ENCODE measurements at places on chromosomes 7 and 10. TPM values are rescaled to one million over a fixed set of nuclear protein-coding genes. Genes with fewer than 3 reads are reported as not detected.

GARIN1A gene
- 0.94 TPM for total RNA-seq

GPR141 gene
- total RNA-seq: not detected

OPALIN gene
- total RNA-seq: not detected

PRKCQ gene
- not detected for total RNA-seq

VAX1 gene
- not detected for total RNA-seq

RBP3 gene
- total RNA-seq: not detected

NKX1-2 gene
- not detected for total RNA-seq

DNA sequence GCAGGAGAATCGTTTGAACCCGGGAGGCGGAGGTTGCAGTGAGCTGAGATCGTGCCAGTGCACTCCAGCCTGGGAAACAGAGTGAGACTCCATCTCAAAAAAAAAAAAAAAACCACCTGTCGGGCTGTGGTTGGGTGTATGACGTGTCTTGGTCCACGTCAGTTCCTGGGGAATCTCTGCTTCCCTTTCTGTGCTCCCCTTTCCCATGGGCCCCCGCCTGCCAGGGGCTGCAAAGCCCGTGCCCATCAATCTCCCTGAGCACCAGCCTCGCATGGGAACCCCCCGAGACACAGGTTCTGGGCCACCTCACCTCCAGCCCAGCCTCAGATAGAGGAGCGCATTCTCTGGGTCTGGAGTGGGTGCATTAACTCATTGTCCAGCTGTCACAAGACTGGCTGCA lies 2.3 kb upstream of the SH2B2 start:
- no peak for DNase-seq
- H3K4me1 ChIP-seq: peaks cover 4% of the 10 kb centered on the region
- no peak overlapping the region for H3K27ac ChIP-seq
- no peaks in the 10 kb centered on the region for H3K36me3 ChIP-seq
- H3K27me3 ChIP-seq: no peaks in the 10 kb centered on the region

- H3K4me1 ChIP-seq: no peaks in the 10 kb centered on the region
- no peak overlapping the region for H3K4me3 ChIP-seq
- DNase-seq: no peak
- H3K27ac ChIP-seq: no peak overlapping the region
- peaks cover 42% of the 10 kb centered on the region for H3K36me3 ChIP-seq
Measured at GRCh38 chr7:102407910-102408309, 11.7 kb downstream of the PRKRIP1 start.

DNA sequence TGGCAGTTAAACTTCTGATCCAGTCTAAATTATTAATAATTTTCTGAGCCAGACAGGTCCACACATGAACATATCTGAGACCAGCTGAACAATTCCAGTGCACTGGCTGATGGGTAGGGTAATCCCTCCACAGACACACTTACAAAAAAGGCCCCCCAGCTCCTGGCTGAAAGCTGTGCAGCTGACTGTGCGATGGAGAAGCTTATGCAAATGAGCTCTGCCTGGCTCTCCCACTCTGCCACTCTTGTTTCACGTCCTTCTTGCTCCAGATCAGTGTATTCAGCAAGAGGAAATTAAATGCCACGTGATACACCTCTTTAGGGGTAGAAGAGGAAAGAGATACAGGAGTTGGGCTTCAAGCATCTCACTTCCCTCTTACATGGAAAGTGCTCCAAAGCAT lies 76.4 kb upstream of the FEZF1 start:
- no peak overlapping the region for H3K27ac ChIP-seq
- no peak overlapping the region for H3K4me3 ChIP-seq
- no peaks in the 10 kb centered on the region for H3K36me3 ChIP-seq
- no peak for DNase-seq
- H3K4me1 ChIP-seq: no peaks in the 10 kb centered on the region

- DNase-seq: no peak
- peak overlapping the region; percentile 84 for H3K4me3 ChIP-seq
- peaks cover 27% of the 10 kb centered on the region for H3K4me1 ChIP-seq
Measured at GRCh38 chr7:149322737-149323136, 60.7 kb downstream of the ZNF783 start.

GRCh38 chr7:151448261-151449252 lies 8.6 kb upstream of the CRYGN start:
- peak overlapping the region; percentile 63 for H3K4me3 ChIP-seq
- H3K4me1 ChIP-seq: peaks cover 6% of the 10 kb centered on the region

DNA sequence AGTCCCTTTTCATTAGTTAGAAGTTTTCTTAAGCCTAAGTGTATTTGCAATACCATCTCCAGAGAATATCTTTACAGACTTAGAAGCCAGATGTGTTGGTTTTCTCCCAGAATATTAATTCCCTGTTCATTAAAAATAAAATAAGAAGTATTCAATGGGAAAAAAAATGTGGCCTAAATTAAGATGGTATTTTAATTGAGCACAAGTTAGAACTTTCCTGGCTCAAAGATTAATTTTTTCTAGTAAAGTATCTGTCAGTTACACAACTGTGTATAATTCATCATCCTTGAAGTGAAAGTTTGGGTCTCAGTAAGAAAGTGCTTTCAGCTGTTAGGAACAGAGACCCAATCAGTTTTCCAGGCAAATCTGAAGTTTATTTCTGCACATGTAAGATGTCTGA lies 1179.5 kb upstream of the C7orf33 start:
- peaks cover 7% of the 10 kb centered on the region for H3K36me3 ChIP-seq
- peaks cover 80% of the 10 kb centered on the region for H3K4me1 ChIP-seq
- no peak for DNase-seq
- H3K27me3 ChIP-seq: no peaks in the 10 kb centered on the region

DNA sequence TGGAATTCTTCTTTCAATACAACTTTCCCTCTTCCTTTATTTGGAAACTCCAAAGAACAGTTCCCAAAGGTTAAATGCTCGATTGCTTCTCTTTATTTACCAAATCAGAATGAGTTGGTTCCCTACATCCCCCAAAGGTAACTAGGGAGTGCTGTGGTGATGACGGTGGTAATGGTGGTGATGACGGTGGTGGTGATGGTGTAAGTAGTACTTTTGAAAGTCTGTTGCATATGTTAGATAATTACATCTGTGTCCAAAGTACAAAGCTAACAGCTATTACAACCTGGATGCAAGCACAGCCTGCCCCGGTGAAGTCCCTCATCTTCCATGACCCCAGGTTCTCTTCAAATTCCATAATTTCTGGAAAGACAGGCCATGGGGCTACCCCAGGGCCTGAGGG lies 115.1 kb downstream of the TNS3 start:
- peaks cover 4% of the 10 kb centered on the region for H3K27me3 ChIP-seq
- no peak overlapping the region for H3K4me3 ChIP-seq
- no peak for DNase-seq
- H3K4me1 ChIP-seq: peaks cover 14% of the 10 kb centered on the region
- H3K36me3 ChIP-seq: no peaks in the 10 kb centered on the region

DNA sequence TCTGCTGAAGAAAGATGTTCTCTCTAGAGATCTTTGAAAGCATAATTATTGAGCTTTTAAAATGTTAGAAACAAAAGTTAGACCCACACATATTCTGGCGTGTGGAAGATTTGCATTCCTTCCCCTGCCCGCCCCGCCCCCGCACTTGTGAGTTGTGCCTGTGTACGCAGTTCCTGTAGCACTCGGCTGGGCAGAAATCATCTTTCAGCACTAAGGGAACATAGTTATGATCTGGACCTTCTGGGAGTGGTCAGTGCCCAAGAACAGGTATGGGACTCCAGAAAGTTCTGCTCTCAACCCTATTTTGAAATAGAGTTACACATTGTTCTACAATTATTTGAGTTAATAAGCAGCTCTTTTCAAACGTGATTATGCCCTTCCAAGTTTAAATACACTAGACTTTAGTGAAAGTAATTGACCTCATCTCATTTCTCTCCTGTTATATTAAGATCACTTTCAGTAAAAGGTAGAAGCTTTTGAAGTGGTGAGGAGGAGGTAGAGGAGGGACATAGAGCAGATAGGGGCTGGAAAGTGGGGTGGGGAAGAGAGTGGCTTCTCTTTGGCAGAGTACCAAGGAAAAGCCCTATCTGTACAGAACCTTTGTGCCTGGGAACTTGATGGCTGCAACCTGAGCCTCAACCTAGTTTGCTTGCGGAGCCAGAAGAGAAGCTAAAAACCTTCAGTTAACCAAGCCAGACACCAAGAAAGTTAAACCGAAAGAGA lies 5.7 kb downstream of the BLVRA start:
- peaks cover 43% of the 10 kb centered on the region for H3K4me1 ChIP-seq
- no peaks in the 10 kb centered on the region for H3K36me3 ChIP-seq
- DNase-seq: no peak
- no peak overlapping the region for H3K4me3 ChIP-seq
- H3K27ac ChIP-seq: no peak overlapping the region

DNA sequence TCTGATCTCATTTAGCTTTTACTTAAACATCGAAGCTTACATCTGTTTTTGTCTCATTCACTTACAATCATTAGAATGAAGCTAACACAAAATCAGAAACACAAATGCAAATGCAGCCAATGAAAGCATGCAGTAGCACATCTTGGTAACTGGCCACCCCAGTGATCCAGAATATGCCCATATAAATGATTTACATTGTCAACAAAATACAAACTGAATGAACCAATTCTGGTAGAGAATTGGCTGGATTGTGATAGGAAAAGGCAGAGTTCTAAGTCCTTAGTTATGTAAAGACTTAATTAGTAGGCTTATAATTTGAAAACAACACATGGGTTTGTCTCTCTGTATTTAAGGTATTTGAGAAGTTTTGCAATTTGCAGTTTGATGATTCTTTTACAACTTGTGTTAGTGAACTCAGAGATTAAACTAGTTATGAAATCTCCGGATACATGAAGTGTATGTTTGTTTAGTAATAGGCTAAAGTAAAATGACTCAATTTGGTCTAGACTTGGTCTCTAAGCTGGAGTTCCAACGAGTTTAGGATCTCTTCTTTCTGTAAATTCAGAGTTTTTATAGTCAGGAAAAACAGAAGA lies 21.2 kb downstream of the TECTB start:
- H3K4me3 ChIP-seq: no peak overlapping the region
- no peak overlapping the region for H3K27ac ChIP-seq
- H3K27me3 ChIP-seq: peaks cover 16% of the 10 kb centered on the region
- H3K4me1 ChIP-seq: peaks cover 29% of the 10 kb centered on the region
- no peaks in the 10 kb centered on the region for H3K36me3 ChIP-seq

DNA sequence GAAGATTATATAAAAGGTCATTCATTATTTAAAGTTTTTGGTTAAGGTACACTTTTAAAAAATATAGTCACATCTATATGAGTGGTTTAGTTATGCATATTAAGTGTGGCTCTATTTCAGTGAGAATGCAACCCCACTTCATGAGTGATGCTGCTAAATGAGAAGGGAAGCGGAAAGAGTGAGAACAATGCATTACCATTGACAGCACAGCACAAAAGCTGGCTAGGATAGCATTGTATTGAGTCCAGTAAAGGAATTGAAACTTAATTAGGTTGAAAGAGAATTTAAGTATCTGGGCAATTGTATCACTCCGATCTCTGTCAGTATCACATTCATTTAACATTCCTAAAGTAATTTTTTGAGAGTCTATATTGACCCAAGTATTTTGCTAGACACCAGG lies 13.2 kb downstream of the POM121L12 start:
- no peak for DNase-seq
- H3K36me3 ChIP-seq: no peaks in the 10 kb centered on the region
- no peak overlapping the region for H3K4me3 ChIP-seq
- no peak overlapping the region for H3K27ac ChIP-seq

DNA sequence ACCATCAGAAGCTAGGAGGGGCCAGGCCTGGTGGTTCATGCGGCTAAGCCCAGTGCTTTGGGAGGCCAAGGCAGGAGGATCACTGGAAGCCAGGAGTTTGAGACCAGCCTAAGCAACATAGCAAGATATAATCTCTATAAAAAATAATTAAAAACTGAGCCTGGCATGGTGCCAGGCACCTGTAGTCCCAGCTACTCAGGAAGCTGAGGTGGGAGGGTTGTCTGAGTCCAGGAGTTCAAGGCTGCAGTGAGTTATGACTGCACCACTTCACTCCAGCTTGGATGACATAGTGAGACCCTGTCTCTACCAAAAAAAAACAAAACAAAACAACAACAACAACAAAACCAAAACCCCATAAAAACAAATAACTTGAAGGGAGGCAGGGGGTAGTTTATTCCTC lies 172.9 kb upstream of the FAM171A1 start:
- no peak for DNase-seq
- no peak overlapping the region for H3K27ac ChIP-seq
- 0 out of 2 replicates have a peak, but pooled peaks cover 3% of the 10 kb centered on the region for H3K36me3 ChIP-seq
- H3K4me3 ChIP-seq: no peak overlapping the region
- peaks cover 14% of the 10 kb centered on the region for H3K27me3 ChIP-seq

DNA sequence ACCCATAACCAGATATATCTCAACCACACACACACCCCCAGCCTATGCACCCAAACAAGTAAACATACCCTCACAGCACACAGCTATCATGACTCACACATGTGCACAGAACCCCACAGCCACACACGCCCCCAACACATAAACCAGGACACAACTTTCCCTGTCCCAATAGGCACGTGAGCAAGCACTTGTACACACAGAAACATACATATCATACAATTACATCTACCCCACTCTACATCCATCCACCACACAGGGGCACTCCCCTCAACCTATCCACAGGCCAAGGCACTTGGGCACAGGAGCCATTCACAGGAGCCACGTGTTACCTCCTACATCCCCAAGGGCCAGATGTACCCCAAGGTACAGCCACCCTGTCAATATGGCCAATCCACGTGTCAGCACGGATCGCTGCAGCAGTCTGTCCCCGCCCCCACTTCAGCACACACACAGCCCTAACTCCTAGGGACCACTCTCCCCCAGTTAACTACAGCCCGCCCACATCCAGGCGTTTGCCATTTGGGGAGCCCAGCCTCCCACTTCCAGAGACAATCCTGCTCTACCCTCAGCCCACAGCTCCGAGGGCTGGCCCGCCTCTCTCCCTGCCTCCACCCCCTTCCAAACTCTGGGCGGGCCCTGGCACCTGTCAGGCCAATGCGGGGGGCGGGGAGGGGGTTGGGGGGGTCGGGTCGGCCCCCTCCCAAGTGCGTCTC lies 163.5 kb downstream of the SH3PXD2A start:
- H3K4me3 ChIP-seq: peak overlapping the region; percentile 75
- H3K4me1 ChIP-seq: peaks cover 55% of the 10 kb centered on the region
- peaks cover 1% of the 10 kb centered on the region for H3K27me3 ChIP-seq
- H3K36me3 ChIP-seq: no peaks in the 10 kb centered on the region
- no peak for DNase-seq
- peak overlapping the region; percentile 15 for H3K27ac ChIP-seq

All from HFFc6 (cell line).